Prostate gland (tissue), 2 donors: ENCODE measurements at places on chromosomes 12 and 14. TPM values are rescaled to one million over a fixed set of nuclear protein-coding genes. Genes with fewer than 3 reads are reported as not detected.

GRCh38 chr12:96185914-96186313 lies 8.3 kb upstream of the ELK3 start:
- no peak overlapping the region for H3K4me3 ChIP-seq
- no peaks in the 10 kb centered on the region for H3K36me3 ChIP-seq
- DNase-seq, result no peak
- no peak overlapping the region for H3K27ac ChIP-seq
- no peaks in the 10 kb centered on the region for H3K27me3 ChIP-seq

GRCh38 chr12:124264879-124265278 lies 30.0 kb upstream of the RFLNA start:
- DNase-seq, result no peak
- no peaks in the 10 kb centered on the region for H3K27me3 ChIP-seq
- no peaks in the 10 kb centered on the region for H3K36me3 ChIP-seq
- H3K4me1 ChIP-seq, result no peaks in the 10 kb centered on the region
- H3K4me3 ChIP-seq, result no peak overlapping the region

GRCh38 chr14:94113490-94113889 lies 3.0 kb downstream of the IFI27 start:
- DNase-seq, result no peak
- no peaks in the 10 kb centered on the region for H3K27me3 ChIP-seq
- no peaks in the 10 kb centered on the region for H3K36me3 ChIP-seq
- no peak overlapping the region for H3K4me3 ChIP-seq
- no peaks in the 10 kb centered on the region for H3K4me1 ChIP-seq

GRCh38 chr12:3598896-3599860 lies 108.2 kb downstream of the PRMT8 start:
- no peaks in the 10 kb centered on the region for H3K27me3 ChIP-seq
- H3K4me1 ChIP-seq, result no peaks in the 10 kb centered on the region
- no peaks in the 10 kb centered on the region for H3K36me3 ChIP-seq
- DNase-seq, result no peak

GRCh38 chr12:122827258-122827657 lies 8.0 kb upstream of the HIP1R start:
- H3K27ac ChIP-seq, result no peak overlapping the region
- no peak for DNase-seq
- no peaks in the 10 kb centered on the region for H3K4me1 ChIP-seq
- H3K36me3 ChIP-seq, result no peaks in the 10 kb centered on the region
- no peak overlapping the region for H3K4me3 ChIP-seq
- H3K27me3 ChIP-seq, result no peaks in the 10 kb centered on the region

DNA sequence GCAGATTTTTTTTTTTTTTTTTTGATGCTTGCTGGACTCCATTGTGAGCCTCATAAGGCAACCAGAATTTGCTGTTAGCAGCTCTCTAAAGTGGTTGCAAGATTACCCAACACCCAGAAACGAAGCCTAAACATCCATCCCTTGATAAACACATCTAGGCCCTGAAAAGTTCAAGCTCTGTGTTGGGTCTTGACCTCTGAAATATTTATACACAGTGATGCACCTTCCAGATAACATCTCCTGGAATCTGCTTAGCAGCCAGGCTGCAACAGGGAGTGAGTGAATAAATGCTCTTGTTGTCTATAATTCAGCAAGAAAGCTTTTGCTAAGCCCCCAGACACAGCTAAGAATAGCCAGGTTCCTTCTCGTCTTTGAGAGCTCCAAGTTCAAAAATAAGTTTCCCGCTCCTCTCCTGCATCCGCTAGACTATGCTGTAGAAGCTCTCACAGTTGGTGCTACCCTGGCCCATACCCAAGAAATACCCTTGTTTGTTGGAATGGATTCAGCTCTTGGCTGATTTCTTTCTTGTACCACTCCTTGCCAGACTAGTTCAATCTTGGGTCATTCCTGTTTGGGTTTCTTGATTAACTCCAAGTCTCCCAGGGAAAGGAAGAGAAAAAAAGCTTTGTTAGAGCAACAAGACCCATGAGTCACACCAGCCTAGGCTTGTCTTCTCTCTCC lies 610.6 kb upstream of the TBX3 start:
- H3K36me3 ChIP-seq, result no peaks in the 10 kb centered on the region
- peak; percentile 34 for DNase-seq
- no peak overlapping the region for H3K4me3 ChIP-seq
- no peaks in the 10 kb centered on the region for H3K27me3 ChIP-seq
- H3K27ac ChIP-seq, result no peak overlapping the region

GRCh38 chr12:9698681-9699080 lies 29.2 kb downstream of the CLEC2D start:
- H3K4me1 ChIP-seq, result no peaks in the 10 kb centered on the region
- H3K27ac ChIP-seq, result no peak overlapping the region
- no peak overlapping the region for H3K4me3 ChIP-seq
- no peaks in the 10 kb centered on the region for H3K27me3 ChIP-seq
- no peaks in the 10 kb centered on the region for H3K36me3 ChIP-seq
- no peak for DNase-seq

The USP5 gene
- total RNA-seq, result 58.3 TPM

The TEX52 gene
- 0.85 TPM for total RNA-seq

The DCN gene
- 104 TPM for total RNA-seq

The PRPH gene
- total RNA-seq, result 11.4 TPM

The LHX5 gene
- total RNA-seq, result not detected

The RFX4 gene
- total RNA-seq, result not detected

The BEST3 gene
- total RNA-seq, result 0.85 TPM
